ENCODE measurements at places on chromosomes 12 and 14.

DNA sequence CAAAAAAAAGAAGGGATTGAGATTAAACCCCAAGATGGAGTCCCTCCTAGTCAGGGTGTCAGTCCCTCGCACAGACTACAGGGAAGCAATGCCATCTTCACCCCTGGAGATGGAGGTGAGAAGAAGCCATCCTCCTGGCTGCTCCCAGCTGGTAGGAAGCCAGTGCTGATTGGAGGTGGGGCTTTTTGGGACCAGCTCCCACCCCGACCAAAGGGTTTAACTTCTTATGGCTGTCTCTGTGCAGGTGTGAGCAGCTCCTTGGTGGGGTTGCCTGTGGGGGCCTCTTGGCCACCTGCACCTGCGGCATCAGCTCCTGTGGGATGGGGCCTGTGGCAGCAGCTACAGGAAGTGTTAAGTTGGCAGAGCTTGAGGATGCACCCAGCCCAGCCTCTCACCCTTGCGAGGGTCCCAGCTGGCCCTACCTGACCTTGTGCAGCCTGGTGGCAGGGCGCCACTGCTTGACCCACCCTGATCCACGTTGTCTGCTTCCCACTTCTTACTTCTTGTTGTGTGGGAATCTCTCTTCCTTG is 3.8 kb upstream of the KRT86 start:
- no peak for DNase-seq

- DNase-seq, result no peak
These were observed 364.5 kb downstream of the BTG1 start for GRCh38 chr12:91781114-91781513.

GRCh38 chr14:29197557-29197956 is 431.0 kb downstream of the FOXG1 start:
- no peak for DNase-seq

DNA sequence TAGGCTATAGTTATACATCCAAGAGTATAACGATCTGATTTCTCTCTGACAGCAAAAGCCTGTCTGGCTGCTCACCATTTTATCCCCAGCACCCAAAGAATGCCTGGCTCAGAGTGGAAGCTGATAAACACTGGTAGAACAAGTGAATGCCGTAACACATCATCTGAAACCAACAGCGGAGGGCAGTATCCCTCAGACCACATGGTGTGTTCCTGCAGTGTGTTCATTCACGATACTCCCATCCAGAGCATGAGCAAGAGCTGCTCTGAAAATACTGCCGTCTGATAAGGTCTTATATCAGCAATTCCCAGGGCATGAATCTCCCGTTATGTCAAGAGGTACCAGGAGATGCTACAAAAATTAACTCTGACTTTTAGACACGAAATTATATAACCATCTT is 95.9 kb downstream of the TTC7B start:
- no peak for DNase-seq

GRCh38 chr12:73902260-73902659 is 635.4 kb upstream of the ATXN7L3B start:
- DNase-seq, result no peak

DNA sequence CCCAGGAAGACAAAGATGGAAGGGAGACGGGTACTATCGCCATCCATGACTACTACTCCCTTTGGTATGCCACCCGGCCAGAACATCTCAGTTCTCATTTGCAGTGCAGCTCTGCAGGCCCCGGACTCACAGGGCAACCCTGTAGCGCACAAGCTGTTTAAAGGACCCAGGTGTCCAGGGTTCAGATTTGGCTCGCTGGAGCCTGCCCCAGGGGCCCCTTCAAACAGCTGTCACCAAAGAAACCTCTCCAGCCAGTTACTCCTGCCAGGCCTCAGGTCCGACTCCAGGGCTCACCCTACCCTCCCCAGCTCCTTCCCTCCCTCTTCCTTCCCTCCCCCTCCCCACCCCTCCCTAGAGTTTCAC is 5.5 kb upstream of the CHD4 start:
- DNase-seq, result no peak

GRCh38 chr14:91215381-91215780 is 29.1 kb downstream of the GPR68 start:
- DNase-seq, result no peak

GRCh38 chr12:109451400-109451799 is 25.7 kb downstream of the KCTD10 start:
- no peak for DNase-seq

- no peak for DNase-seq
These were observed 2.1 kb downstream of the TNFAIP2 start for GRCh38 chr14:103125098-103126070.

GRCh38 chr12:58009405-58010195 is 68.2 kb downstream of the ATP23 start:
- DNase-seq, result no peak

DNA sequence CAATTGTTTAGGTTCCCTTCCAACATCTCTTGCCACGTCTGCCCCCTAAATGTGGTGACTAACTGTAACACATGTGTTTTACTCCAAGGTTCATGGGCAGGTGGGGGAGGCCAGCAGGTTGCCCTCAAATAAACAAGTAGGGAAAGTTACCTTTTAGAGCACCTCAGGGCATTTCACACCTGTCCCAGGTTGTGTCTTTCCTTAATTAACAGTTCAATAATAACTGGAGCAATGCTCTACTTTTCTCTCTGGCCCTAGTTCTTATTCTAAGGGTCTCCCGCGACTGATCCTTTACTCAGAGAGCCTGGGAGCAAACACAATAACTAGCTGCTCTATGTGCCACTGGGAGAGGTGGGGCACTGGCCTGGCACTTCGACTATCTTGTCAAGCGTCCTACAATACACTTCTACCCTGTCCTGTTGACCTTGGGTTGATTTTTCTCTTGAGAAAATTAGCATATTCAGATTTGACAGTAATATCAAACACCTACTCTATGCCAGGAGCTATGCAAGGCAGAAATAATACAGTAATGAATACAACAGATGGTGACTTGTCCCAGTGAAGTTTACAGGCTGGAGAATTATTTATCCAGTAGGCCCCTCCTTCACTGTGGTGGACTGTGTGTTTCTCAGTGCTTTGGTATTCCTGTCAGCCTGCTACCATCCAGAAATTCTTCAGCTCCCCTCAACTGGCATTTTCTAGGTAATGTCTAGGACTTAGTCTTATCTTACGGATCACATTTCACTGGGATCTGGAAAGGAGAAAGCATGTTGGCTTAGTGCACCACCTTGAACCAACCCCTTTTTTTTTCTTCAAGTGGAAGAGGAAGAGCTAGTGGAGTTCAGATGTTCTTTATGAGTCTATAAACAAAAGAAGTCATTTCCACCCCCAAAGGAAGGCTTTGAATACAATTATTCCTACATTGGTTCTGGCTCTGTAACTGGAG is 202.6 kb downstream of the CRADD start:
- no peak for DNase-seq

- no peak for DNase-seq
These were observed 139.3 kb downstream of the CALM1 start for GRCh38 chr14:90536092-90536491.

DNA sequence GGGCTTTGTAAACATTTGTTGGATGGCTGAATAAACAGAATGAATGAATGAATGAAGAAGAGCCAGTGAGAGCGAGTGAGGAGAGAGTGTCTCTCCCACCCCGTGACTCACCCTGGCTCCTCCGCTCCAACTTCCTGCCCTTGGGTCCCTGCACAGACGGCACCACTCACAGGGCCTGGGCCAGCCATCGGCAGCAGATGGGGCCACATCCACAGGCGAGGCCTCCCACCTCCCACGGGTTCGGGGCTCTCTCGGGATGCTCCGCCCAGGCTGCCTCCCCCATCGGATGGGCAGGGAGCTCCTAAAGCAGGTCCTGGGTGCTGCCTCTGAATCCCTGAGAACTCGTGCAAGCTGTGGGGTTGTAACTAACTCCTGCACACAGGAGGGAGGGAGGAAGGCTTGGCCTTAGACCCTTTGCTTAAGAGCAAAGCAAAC is 41.3 kb downstream of the CCNK start:
- DNase-seq, result no peak

DNA sequence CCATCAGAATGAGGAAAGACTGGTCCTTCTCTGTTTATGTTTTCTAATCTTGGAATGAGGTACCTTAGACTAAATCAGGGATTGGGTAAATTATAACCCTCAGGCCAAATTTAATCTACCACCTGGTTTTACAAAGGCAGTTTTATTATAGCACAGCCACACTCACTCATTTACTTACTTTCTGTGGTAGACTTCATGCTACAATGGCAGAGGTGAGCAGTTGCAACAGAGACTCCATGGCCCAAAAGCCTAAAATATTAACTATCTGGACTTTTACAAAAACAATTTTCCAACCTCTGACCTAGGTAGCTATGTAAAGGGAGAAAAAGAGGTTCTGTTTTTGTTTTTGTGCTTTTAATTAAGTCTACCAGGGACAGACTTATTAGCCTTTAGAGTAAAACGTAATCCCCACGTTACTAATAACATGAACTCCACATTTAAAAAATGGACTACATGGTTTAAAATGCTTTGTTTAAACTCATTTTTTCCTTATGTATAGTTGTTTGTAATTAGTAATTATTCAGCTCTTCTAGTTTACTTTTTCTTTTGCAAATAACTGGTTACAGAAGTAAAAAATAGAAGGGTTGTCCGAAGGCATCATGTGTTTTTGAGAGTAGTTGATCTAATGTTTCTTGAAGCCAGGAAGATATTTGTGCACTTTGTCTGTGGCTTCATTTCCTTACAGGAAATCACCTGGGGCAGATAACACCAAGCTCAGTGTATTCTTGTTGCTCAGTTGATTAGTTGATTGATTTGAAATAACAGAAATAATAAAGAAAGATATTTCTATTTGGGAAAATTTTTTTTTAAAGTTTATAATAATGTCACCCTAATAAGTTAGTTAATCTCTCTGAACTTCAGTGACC is 57.6 kb upstream of the ATP2B1 start:
- DNase-seq, result no peak

GRCh38 chr14:23601845-23602180 is 23.2 kb upstream of the JPH4 start:
- no peak for DNase-seq

DNA sequence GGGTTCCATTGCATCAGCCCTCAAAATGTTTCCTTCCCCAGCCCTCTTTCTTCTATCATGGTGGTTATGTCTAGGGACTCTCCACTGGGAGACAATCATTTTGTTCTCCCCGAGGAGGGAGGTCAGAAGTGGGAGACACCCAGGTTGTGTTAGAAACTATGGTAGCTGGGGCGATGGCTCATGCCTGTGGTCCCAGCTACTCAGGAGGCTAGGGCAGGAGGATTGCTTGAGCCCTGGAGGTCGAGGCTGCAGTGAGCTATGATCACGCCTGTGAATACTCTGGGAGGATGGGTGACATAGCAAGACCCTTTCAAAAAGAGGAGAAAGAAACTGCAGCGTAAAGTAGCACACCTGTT is 13.0 kb upstream of the LRRC23 start:
- no peak for DNase-seq

GRCh38 chr14:28243600-28243999 is 523.0 kb upstream of the FOXG1 start:
- DNase-seq, result no peak

- no peak for DNase-seq
These were observed 428.3 kb downstream of the DIO2 start for GRCh38 chr14:79783041-79783440.

DNA sequence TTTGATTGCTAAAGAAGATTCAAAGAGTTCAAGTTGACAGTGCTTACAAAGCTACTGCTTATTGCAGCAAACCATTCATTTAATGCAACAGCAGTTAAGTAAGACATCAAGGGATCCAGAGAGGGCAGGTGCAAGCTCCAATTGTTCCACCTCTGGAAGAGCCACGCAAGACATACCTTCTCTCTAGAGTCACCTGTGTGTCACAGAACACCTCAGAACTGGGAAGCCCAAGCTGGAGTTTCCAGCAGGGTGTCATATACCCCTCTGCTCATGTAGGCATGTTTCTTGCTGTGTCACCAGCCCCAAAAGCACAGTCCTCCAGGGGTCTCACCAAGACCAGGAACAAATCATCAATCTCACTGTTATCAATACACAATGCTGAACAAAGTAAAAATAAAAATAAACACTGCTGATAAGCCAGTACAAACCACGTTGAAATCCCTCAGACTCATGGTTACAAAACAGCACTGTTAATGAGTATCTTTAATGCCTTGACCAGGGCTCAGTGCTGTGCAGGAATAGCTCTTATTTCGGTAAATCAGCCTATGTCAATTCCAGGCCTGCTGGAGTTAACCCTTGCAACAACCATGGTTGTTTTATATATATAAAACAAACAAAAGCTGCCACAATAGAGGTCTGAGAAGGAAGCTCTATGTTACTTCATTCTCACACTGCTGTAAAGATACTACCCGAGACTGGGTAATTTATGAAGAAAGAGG is 37.4 kb upstream of the BATF start:
- no peak for DNase-seq

DNA sequence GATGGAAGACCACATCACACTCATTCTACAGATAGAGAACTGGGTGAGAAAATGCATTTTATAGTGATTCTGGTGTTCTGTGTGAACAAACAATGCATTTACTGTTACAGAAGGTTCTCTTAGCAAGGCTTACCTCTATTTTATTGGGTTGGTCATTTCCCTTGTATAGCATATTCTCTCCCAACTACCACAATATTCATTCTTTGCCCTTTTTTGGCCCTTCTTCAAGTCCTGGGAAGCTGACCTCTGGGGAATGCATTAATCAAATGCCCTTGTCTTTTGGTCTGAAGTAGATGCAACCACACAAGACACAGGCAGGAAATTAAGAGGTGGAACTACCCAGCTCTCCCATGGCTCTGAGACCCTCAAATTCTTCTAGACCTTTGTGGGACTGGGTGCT is 19.5 kb downstream of the DCN start:
- DNase-seq, result no peak

DNA sequence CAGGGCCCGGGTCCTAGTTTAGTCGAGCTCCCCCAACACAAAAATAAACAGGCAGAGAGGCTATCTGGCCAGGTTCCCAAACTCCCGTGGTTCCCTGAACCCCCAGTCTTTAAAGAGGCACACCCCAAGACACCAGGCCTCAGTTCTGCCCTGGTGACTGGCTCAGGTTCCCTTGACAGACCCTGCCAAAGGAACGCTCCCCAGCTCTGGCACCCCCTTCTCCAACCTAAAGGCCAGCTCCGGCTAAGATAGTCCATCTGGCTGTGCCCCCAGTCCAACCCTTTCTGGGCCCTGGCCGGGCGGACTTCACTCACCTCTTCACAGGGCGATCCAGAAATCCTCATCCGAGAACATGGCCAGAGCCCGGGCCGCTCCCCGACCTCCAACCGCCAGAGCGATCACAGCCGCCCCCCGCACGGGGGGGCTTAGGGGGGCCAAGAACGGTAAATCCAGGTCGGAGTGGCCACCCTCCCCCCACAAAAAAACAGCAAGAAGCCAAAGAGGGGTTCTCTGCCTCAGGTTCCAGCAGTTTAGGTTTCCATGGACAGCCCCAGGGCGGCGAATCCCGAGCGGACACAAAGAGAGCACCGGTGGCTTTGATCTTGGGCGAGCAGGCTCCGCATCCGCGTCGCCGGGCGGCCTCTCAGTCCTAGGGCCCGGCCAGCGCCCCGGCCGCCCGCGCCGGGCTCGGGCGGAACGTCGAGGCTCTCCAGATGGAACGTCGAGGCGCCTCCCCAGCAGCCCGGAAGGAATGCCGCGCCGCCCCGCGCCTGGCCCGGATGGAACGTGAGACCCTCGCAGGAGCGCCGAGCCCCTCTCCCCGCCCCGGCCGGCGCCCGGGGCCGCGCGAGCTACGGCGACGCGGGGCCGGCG is 1.1 kb downstream of the KMT2D start:
- DNase-seq, result no peak

Data from SK-N-DZ (cell line).